Fibroblast of mammary gland (primary cell): ENCODE measurements at places on chromosomes 12 and 14.

DNA sequence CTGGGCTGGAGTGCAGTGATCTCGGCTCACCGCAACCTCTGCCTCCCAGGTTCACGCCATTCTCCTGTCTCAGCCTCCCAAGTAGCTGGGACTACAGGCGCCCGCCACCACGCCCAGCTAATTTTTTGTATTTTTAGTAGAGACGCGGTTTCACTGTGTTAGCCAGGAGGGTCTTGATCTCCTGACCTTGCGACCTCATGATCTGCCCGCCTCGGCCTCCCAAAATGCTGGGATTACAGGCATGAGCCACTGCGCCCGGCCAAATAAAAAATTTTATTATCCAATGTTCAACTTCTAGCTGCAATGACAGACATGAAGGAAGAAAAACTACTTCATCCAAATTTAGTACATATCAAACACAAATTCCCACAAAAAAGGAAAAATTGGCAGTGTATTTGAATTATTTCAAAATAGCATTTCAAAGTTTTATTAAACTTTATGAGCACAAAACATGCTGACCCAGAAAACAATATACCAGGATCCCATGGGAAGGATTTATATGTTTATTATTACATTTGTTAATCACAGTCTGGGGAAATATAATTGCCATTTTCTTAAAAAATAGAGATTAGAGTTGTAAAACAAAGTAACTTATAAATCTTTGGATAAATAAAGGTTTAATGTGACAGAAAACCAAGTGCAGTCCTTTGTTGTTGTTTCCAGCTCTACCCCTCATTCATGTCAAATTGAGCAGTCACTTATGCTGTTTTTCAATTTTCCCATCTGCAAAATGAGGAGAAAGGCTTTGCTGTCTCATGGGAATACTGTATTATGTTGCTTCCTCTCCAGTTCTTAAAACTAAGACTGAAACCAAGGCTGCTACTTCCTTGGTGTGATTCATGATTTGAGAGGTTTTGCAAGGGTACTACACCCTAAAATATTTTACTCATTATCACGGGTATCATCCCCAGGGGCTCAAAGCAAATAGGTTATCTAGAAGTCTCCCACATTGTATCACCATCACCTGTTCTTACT, 155.2 kb upstream of the AVPR1A start:
- DNase-seq: peak; percentile 66

DNA sequence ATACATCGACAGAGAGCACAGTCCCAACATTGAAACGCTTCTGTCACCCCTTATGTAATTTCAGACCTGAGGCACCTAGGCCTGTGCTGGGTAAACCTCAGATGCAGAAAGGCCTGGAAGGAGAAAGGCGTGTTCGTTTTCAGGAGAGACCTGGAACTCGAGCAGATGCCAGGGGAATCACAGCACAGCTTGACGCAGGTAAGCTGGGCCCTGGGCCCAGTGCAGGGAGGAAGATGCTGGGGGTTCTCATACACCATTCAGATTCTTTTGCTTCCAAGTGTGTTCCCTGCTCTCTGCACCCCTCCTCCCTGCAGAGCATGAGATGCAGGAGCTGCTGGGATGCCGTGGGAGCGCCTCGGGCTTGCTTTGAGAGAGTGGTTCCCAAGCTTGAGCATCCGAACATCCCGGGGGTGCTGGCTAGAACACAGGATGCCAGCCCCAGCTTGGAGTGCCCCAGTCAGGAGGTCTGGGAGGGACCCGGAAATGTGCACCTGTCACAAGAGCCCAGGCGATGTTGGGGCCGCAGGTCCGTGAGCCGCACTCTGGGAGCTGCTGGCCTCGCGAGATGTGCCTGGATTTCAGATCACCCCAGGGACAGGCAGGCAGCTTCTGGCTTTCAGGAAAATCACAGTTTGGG, 35.9 kb downstream of the FZD10 start:
- no peak for DNase-seq

DNA sequence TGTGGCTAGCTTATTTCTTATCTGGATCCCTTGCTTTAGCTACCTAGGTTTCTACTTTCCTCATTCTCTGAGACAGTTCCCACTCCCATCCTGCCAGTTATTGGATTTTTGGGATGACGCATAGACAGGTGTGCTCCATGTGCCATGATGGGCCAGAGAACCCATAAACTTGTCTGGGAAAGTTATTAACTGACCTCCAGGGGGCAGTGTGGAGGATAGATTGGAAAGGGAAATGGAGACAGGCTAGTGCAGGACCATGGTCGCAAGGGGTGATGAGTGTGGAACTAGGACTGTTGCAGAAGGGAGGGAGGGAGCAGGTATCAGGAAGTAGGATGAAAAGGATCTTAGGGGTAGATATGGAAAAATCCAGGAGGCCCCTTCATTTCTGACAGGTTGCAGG, 80.3 kb downstream of the ESRRB start:
- peak; percentile 42 for DNase-seq

- DNase-seq: no peak
These were observed 4.8 kb downstream of the SCNN1A start for GRCh38 chr12:6370576-6370935.

DNA sequence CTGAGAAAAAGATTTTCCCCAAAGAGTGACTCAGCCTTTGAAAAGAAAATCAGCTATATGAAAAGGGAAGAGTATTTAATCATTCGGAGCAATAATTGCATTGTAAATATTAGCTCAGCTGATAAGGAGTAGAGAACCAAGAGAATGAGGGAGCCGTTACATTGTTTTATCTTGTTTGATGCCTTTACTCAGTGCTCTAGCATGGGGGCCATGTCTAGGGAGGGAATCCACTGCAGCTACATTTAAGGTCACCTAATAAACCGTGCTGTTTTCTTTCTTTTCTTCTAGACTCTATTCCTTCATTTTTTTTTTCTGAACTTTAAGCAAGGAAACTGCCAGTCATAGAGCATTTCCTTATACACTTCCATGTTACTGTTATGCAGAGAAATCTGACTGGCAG, 447.0 kb downstream of the DIO2 start:
- no peak for DNase-seq

DNA sequence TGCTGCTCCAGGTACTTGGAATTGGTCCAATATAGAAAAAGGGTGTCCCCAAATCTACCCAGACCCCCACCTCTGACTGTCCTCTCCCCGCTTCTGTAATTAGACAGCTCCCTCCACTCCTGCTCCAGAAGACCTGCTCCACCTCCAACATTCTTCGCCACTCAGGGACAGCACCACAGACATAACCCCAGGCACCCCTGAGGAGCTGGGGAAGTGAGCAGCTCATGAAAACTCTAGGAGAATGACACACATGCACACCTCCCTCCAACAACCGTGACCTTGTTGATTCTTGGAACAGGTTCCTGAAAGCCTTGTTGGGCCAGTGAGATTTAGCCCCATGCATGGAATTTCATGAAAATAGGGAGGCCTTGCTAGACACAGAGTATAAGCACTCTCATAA, 8.2 kb downstream of the KRT4 start:
- DNase-seq: no peak

GRCh38 chr12:45651029-45651428, 78.5 kb upstream of the ARID2 start:
- DNase-seq: no peak

GRCh38 chr14:105378873-105379685, 19.3 kb upstream of the TEX22 start:
- no peak for DNase-seq

DNA sequence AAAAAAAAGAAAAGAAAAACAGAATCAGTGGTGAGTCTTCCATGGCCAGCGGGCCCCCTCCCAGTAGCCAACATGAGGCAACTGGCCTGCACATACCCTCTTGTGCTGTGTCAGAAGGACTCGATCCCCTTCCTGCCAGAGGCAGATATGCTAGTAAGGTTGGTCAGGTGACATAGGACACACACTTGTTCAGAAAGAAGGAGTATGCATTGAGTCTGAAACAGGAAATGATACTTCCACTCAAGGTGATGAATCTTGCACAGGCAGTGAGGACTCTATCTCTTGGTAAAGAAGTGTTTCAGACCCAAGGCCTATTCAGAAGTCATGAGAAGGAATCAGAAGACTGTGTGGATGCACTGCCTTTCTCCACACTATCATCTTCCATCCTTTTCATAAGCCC, 269.7 kb upstream of the FAR2 start:
- no peak for DNase-seq

DNA sequence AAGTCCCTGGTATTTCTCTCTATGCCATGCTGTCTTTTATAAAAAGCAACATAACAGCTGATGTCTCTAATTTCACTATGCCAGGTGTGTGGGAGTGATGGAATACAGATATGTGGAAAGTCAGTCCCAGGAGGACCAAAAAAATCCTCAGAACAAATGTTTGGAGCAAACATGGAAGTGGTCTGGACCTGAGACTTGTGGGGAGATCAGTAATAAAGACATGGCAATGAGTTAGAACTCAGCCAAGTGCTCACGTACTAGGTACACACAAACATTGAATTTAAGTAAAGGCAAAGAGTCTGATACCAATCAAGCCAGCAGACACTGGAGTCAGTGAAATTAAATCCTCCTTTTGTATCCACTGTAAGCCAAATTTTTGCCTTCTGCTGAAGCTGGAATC, 223.6 kb downstream of the ALG10B start:
- DNase-seq: no peak

GRCh38 chr14:100048786-100049185, 16.4 kb upstream of the EVL start:
- DNase-seq: peak; percentile 62

GRCh38 chr12:43011383-43011926, 421.9 kb upstream of the PRICKLE1 start:
- peak; percentile 5 for DNase-seq

GRCh38 chr14:56237398-56237797, 119.2 kb downstream of the PELI2 start:
- no peak for DNase-seq

GRCh38 chr12:90915353-90915752, 39.6 kb downstream of the CCER1 start:
- no peak for DNase-seq

DNA sequence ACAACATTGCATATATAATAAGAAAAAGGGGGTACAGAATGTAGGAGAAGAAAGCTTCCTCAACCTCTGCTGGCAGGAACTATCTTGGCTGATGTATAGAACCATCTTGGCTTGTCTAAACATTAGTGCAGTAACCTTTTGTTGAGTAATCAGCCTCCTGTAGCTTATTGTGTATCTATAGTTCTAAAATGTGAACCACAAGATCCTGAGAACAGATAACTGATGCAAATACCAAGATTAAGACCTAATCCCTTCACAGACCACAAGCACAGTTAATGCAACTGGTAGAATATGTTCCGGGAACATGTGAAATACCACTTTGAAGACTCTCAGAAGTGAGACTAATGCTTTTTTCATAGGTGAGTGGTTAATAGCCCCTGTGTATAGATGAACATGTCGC, 50.7 kb upstream of the KCNC2 start:
- DNase-seq: no peak

GRCh38 chr14:72715850-72716228, 178.1 kb downstream of the DPF3 start:
- DNase-seq: peak; percentile 26

DNA sequence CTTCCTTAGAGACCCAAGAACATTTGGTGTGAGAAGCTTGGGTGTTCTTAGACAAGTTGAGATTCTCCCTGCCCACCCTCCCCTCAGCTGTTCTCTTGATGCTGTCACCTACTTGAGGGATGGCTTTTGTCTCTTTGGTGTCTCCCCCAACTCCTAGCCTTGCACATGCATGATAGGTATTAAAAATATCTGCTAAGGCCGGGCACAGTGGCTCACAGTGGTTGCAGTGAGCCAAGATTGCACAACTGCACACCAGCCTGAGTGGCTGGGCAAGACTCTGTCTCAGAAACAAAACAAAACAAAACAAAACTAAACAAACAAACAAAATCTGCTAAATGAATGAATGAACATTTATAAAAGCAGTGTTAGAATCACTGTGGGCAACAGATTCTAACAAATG, 261.1 kb downstream of the AKAP6 start:
- no peak for DNase-seq
